NCI-H187 treated with DMSO at 0.1 percent for 48 hours (cell line): ENCODE measurements at places on chromosomes 12 and 14.

DNA sequence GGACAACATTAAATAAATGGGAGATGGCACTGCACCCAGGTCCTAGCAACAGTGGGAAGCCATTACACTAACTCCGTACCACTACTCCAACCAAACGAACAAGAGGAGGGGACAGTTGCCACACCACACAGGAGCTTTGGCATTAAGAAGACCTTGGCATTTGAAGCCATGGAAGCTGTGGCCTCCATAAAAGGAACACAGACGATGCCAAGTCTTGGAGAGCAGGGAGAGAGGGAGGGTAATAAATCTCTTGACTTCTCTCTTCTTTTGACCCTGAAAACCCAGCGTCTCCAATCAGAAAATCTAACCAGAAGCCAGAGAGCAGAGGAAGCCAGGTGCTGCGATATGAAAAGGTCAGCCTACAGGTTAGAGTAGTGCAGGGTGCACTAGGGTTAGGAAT is 338.8 kb upstream of the TMEM132C start:
- no peak for DNase-seq

DNA sequence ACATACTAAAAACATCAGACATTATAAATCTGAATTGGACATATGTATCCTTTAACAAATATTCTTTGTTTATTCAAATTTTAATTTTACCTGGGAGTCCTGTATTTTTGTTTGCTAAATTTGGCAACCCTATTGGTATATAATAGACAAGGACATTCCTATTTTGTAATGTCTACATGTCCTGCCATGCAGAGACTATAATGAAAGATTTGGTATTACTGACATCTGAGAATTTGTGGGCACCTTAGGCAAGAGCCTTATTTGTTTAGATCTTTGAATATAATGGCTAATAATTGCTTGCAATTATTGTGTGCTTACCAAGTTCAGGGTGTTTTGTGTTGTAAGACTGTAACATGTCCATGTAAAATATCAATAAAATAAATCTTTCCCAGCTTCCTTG is 334.4 kb downstream of the KCNH5 start:
- DNase-seq: no peak

DNA sequence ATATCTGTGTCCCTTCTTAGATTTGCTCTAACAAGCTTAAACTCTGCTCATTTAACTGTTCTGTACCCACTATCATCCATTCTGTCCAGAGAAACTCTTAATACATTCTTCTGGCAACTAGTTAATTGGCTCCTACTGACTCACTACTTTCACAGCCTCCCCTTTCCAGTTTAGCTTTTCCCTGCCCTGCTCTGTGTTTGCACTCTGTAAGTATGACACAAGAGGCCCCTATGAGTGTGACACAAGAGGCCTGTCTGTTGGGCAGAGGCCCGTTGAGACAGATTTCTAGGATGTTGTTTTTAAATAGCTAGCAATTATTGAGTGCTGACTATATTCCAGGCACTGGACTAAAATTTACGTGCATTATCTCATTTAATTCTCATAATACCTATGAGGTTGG is 246.0 kb upstream of the DAAM1 start:
- no peak for DNase-seq

DNA sequence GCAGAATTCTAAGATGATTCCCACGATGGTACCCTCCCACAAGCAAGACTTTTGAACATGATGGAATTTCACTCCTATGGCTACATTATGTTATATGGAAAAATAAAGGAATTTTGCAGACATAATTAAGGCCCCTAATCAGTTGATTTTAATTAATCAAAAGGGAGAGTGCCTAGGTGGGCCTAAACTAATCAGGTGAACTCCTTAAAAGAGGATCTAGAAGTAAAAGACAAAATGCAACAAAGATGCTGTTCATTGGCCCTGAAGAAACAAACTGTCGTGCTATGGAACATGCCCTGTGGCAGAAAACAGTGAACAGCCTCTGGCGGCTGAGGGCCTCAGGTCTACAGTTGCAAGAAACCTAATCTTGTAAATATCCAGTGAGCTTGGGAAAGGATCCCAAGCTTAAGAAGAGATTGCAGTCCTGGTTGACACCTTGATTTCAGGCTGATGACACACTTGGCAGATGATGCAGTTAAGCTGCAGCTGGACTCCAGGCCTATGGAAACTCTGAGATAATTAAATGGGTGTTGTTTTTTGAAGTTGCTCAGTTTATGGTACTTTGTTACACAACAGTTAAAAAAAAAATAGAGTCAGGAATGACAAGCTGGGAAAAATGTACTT is 13.8 kb downstream of the TMCC3 start:
- no peak for DNase-seq
